ENCODE measurements at places on chromosomes 11 and 22.
A peak's percentile ranks its signal among the peaks of the same experiment; 100 is the strongest.

- DNase-seq = peak; percentile 27
Observed at GRCh38 chr11:72951888-72952287, 137.7 kb downstream of the ATG16L2 start.

GRCh38 chr11:113075586-113076095 is 114.4 kb downstream of the NCAM1 start:
- DNase-seq = no peak

DNA sequence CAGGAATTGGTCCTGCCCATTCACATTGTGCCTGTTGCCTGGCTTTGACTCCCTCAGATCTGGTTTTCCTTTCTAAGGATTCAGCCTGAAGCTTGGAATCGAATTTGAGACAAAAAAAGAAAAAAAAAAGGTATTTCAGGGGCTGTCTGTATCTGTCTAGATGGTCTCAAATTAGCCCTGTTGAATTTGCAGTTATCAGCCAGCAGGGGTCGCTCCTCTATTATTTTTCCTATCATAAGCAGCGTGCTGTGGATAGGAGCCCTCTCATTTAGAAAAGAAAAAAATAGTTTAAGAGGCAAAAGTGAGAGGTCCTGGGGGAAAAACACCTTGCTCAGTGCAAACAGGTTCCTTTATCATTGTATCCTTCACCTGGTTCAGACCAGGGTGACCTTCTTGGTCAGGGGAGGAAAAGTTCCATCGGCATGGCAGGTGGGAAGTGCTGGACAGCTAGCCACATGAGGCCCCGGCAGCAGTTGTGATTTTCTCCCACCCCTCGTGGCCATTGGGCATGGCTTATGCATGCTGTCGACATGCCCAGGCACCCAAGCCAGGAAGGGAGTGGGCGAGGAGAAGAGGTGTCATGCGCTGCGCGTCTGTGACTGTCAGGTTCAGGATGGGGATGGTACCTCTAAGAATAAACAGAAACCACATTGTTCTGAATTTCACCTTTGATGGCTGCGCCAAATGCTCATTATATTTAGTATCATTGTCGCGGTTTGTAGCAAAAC is 13.1 kb downstream of the OR5AK2 start:
- no peak for DNase-seq

DNA sequence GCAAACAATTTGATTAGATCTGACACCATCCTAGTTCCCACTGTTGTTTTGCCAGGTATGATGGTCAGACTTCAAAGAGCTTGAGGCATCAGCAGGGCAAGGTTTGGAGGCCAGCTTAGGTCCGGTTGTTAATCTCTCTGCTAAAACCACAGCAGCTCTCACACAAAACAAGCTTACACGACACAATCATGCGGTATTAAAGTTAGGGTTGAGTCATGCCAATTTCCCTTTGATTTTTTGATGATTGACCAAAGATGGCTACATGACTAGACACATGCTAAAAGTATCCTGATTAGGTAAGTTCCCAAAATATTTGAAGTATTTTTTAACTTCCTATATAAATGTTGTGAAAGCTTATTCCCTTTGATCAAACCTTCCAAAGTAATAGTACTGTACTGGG is 145.9 kb downstream of the ELP4 start:
- DNase-seq = no peak

- no peak for DNase-seq
Observed at GRCh38 chr11:74004759-74005615, 3.9 kb downstream of the UCP3 start.

DNA sequence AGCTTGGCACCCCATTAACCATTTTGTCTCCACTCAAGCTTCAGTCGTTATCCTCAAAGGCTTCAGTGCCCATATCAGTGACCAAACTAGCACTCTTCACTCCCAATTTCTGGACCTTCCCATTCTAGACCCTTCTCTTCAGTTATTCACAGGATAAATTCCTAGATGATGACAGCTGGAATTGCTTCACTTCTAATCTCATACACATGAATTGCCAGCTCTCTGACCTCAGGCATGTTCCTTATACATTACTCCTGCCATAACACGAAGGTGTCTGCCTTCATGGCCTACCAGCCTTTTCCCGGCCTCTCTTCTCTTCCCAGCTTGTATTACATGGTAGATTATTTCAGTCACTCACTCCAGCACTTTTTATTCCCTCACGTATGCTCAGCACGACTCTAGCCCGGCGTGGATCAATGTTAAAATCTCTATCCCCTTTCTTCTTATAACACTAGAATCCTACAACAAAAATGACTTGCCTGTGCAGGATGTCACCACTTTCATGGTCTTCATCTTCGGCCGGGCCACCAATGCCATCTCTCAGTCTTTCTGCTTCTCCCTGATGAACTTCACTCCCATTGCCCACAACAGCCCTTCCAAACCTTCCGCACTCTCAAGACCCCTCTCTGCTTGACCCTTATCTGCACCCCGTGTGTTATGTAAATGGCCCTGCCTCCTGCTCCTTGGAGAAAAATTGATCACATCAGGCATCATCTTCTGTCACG is 36.9 kb downstream of the EIF3F start:
- no peak for DNase-seq

- DNase-seq = peak; percentile 72
Observed at GRCh38 chr11:34653851-34654482, 33.1 kb downstream of the EHF start.

- no peak for DNase-seq
Observed at GRCh38 chr11:69357458-69358397, 63.8 kb downstream of the MYEOV start.

GRCh38 chr22:46219636-46220035 is 30.5 kb downstream of the CDPF1 start:
- DNase-seq = no peak

- peak; percentile 83 for DNase-seq
Observed at GRCh38 chr22:29901354-29901753, 18.4 kb downstream of the MTMR3 start.

GRCh38 chr11:67507242-67507863 is 609 bp downstream of the CDK2AP2 start:
- peak; percentile 59 for DNase-seq

- no peak for DNase-seq
Observed at GRCh38 chr11:71995726-71996291, 2.9 kb upstream of the IL18BP start.

DNA sequence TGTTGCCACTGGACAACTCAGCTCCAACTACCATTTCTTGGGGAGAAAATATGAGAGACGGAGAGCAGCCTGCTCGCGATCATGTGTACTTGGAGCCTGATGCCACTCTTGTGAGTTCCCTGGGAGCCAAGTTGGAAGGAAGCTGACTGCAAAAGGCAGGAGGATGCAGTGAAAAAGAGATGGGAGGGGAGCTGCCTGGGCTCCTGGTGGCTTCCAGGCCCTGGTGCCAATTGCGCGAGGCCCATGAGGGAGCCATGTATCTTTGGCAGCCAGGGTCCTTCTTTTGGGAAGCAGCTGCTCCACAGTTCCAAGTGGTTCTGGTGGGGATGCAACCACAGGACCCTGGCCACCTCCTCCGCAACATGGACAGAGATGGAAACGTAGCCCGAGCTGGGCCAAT is 11.1 kb downstream of the C11orf91 start:
- no peak for DNase-seq

DNA sequence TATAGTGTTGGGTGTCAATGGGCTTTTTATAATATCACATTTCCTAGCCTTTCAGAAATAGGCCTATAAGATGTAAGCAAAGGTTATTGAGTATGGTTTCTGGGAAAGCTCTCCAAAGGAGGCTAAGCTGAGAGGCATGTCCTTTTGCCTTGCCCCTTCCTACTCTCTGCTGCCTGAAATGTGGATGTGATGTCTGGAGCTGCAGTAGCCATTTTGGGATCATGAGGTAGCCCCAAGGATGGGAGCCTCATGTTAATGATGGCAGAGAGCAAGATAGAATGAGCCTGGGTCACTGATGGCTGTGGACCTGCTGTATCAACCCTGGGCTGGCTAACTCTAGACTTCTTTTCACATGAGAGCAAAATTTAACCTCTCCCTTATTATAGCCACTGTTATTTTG is 29.0 kb downstream of the RPS6KA4 start:
- DNase-seq = no peak

GRCh38 chr11:119599864-119600541 is 129.0 kb downstream of the NECTIN1 start:
- no peak for DNase-seq

DNA sequence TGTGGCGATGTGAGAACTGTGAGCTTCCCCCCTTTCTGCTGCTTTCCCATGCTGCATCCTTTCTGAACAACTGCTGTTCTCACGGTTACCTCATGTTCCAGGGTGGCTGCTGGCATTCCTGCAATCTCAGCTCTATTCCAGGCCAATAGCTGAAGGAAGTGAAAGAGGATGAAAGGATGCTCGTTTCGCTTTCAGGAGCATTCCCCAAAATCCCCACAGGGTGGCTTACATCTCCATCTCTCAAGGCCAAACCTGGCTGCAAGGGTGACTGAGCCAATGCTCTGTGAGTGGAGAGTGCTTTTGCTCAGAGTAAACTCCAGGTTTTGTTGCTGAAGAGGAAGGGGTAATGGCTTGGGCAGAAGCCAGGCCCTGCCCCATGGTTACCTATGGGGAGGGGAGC is 848.2 kb downstream of the BRD1 start:
- no peak for DNase-seq

DNA sequence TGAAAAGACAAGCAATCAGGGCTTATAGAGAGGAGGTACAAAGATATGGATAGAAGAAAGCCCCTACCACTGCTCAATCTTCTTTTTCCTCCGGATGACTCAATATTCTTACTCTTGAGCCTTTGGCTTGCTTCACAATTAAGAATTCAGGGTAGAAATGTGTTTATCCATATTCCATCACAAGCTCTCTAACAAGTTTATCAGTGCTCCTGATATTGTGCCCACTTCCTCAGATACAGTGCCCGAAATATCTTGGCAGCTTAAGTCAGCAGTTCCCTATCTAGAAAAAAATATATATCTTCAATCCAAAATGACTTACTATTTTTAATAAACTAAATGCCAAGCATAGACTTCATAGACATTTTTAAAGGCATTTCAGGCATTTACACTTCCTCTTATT is 255.1 kb upstream of the FAT3 start:
- DNase-seq = no peak

- DNase-seq = peak; percentile 54
Observed at GRCh38 chr22:41576877-41577276, 12.8 kb downstream of the PMM1 start.

DNA sequence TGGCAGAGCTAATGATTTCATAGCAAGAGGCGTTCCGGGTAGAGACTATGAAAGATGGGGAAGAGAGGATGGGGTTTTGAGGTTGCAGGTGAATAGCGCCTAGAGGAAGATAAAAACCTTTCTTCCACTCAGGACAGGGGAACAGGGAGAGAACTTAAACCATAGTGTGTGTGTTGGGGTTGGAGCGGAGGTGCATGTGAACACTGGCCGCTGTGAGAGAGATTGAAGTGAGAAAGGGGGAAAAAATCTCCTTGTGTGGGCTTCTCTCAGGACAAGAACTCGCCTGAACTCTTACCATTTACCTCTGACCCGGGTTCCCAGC is 3.4 kb downstream of the BSX start:
- DNase-seq = no peak

DNA sequence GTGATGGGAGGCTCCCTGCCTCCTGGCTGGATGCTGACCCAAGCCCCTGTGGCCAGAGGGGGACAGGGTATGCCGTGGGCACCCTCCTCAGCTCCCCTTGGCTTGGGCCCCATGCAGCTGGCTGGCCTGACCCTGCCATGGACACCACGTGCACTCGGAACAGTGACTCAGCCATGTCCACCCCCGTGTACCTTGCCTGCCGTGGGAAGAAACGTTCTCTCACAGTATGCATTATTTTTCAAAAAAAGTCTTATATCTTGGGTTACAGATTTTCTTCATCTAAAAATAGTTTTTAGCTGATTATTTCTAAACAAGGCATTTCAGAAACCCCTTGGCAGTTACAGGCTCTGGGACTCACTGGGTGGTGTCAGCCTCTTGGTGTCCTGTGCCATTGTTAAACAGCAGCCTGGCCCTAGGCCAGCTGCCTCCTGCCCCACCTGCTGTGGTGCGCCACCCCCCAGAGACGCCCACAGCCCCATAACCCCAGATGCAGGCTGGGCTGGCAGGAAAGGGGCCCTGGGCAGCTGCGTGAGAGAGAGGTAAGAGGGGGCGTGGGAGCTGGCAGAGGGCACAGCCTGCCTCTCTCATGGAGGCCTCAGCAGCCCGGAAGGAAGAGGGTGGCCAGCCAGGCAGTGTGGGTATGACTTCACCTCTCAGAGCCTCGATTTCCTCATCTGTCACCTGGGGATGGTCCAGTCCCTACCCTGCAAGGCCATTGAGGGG is 99.8 kb downstream of the MORC2 start:
- DNase-seq = no peak

DNA sequence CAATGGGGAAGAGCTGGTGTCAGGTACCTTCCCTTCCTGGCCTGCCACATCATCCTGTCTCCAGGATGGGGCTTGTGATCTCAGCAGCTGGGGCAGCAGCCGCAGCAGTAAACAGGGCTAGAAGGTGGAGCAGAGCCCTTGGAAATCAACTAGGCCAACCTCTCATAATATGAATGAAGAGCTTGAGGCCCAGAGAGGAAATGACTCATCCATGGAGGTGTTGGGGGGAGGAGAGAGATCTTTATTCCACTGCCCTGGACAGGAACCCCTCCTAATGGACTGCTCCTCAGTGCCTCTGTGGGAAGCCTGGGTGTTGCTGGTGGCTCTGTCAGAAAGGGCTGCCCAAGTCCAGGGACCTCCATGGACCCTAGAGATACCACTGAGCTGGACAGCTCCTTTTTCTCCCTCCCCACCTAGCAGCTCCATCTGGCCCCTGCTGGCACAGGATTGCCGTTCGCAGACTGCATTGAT is 111.8 kb downstream of the OSBP2 start:
- no peak for DNase-seq

DNA sequence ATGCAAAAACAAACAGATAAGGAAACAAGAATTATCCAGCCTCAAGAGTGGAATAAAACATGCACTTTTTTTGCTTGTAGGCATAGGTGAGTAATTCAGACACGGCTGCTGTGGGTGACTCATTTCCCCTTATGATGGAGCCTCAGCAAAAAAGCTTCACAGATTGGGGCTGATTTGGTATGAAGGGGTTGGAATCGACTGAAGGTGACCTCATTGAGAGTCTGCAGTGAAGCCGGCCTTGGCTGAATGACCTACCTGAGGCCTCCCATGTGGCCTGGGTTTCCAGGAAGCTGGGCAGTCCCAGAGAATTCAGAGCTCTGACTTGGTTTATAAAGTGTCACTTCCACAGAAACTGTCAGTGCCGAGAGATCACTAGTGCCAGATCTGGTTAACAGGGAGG is 34.2 kb upstream of the VPREB1 start:
- no peak for DNase-seq

DNA sequence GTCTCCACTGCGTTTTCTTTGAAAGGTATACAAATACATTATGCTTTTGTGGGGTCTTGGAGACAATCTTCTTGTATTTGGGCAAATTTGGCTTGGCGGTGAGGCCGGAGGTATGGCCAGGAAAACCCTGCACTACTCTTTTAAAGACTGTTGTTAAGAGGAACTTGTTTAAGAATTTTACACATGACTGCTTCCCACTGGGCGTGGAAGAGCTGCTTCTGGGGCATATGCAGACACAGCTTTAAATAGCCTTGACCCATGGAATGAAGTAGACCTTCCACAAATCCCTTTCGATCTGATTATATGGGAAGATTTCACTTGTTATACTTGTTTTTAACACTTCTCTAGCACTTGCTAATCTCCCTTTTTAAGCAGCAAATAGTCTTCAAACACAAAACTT is 453.6 kb downstream of the MN1 start:
- DNase-seq = no peak
